ENCODE measurements at places on chromosomes 1 and 21.
A peak's percentile ranks its signal among the peaks of the same experiment; 100 is the strongest.

GRCh38 chr1:214076708-214077065, 88.9 kb downstream of the PROX1 start:
- no peak overlapping the region for H3K27ac ChIP-seq
- H3K36me3 ChIP-seq: no peaks in the 10 kb centered on the region
- DNase-seq: no peak
- no peaks in the 10 kb centered on the region for H3K4me1 ChIP-seq
- H3K27me3 ChIP-seq: no peaks in the 10 kb centered on the region

DNA sequence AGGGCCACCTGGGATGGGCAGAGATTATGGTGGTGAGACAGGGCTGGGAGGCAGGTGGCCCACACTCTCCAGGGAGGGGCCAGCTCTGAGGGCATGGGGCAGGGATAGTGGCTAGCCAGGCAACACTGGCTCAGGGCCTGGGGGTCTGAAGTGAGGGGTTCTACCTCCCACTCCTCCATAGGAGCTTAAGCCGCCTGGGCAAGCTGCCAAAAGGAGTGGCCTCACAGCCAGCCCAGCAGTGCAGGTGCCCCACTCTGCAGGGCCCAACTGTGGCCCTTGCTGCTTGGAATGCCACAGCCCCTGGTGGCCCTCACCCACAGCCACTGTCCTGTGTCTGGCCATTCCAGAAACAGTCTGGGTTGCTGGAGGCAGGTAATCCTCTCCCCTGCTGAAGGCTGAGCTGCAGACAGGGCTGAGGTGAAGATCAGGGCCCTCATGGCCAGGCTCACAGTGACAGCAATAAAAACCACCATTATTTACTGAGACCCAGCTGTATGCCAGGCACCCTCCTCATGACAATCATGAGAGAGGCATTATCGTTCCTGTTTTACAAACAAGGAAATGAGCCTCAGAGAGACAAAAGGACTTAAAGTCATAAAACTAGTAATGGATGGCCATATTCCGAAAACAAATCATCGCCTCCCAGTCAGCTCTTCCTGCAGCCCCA, 31.0 kb downstream of the KIF21B start:
- no peaks in the 10 kb centered on the region for H3K27me3 ChIP-seq
- no peak overlapping the region for H3K4me3 ChIP-seq
- peaks cover 31% of the 10 kb centered on the region for H3K36me3 ChIP-seq
- no peak for DNase-seq
- H3K27ac ChIP-seq: no peak overlapping the region

DNA sequence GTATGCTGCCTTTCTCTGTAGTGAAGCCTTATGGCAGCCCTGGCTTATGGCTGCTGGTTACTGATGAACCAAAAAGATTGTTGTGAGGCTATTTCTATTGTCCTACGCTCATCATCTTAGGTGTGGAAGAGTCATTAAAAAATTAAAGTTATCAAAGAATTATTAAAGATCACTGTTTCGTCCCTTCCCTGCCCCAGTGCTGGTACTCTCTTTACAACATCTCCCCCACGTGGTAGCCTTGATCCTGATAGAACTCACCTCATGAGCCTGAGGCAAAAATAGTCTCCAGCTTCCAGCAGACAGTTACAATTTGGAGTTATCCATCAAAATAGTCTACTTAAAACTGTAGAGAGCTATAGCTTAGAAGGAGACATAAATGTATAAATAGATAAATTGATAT, 201.5 kb downstream of the S1PR1 start:
- no peaks in the 10 kb centered on the region for H3K36me3 ChIP-seq
- no peak overlapping the region for H3K4me3 ChIP-seq
- H3K27ac ChIP-seq: no peak overlapping the region
- H3K4me1 ChIP-seq: no peaks in the 10 kb centered on the region
- no peaks in the 10 kb centered on the region for H3K27me3 ChIP-seq

DNA sequence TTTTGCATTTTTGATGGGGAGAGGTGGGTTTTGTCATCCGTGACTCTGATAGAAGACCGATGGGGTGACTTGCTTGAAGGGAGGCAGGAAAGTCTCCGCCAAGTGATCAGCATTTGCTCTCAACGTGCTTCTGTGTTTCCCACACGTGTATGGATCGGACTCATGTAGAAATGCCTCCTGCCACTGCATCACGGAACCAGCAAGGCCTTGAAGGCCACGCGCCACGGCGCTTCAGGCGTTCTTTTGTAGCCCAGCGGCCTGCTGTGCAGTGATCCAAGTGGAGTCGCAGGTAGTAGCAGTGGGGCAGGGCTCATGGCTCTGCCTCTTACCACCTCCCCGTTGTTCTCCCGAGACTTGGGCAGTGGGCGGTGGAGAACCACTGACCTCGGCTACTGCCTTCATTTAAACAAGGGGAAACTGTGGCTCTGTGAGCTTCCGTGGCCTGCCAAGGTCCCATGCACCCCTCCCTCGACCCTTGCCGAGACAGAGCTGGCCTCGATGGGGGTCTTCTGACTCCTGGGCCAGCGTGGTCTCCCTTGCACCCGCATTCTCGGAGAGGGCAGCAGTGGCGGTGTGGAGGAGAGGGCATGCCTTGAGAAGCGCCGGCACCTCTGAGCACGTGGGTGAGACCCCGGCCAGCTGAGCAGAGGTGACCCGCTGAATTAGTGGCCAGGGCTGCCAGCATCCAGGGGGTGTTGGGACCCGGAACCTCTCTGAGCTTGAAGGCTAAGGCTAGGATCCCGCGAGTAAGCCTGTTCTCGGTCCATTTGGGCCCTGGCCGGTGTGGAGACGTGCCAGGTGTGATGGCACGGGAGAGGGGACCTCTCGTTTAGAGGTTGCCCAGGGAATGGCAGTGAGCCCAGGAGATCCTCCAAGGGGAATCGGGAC, 46.1 kb upstream of the ABCG1 start:
- H3K36me3 ChIP-seq: no peaks in the 10 kb centered on the region
- no peaks in the 10 kb centered on the region for H3K27me3 ChIP-seq
- no peak for DNase-seq
- H3K4me3 ChIP-seq: no peak overlapping the region

- no peaks in the 10 kb centered on the region for H3K36me3 ChIP-seq
- H3K4me3 ChIP-seq: no peak overlapping the region
- no peak overlapping the region for H3K27ac ChIP-seq
- no peak for DNase-seq
- no peaks in the 10 kb centered on the region for H3K27me3 ChIP-seq
- H3K4me1 ChIP-seq: peaks cover 37% of the 10 kb centered on the region
Observed at GRCh38 chr1:64488862-64489261, 18.9 kb downstream of the CACHD1 start.

DNA sequence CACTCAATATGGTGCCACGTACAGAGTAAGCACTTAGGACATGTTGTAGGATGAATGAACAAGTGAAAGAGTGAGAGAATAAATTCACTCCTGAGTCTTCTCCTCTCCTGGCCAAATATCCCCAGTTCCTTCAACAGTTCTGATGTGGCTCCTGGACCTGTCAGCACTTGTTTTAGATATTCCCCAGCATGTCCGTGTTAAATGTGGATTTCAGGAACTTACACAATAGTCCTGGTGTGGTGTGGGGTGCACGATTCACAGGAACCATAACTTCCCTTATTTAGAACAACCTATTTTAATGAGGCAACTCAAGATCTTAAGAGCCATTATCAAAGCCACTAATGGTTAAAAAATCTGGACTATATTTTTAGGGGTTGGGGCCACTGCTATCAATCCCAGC, 39.0 kb upstream of the MYSM1 start:
- H3K27ac ChIP-seq: no peak overlapping the region
- H3K4me1 ChIP-seq: no peaks in the 10 kb centered on the region
- H3K27me3 ChIP-seq: no peaks in the 10 kb centered on the region
- DNase-seq: no peak

DNA sequence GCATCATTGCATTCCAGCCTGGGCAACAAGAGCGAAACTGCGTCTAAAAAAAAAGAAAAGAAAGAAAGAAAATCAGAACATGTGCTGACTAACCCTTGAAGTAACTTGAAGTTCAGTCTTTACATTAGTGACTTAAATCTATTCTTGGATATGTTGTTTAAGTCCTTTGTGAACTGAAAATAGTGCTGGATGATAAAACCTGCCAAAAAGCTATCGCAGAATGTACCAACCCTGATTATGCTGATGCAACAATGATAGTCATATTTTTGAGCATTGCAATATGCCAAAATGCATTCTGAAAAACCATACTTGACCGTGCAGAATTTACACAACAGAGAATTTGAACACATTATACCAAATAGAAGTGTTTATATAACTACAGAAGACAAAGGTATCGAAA, 30.7 kb downstream of the SHISAL2A start:
- peaks cover 26% of the 10 kb centered on the region for H3K4me1 ChIP-seq
- no peaks in the 10 kb centered on the region for H3K36me3 ChIP-seq
- no peaks in the 10 kb centered on the region for H3K27me3 ChIP-seq
- DNase-seq: no peak
- H3K27ac ChIP-seq: no peak overlapping the region

- DNase-seq: no peak
- no peaks in the 10 kb centered on the region for H3K4me1 ChIP-seq
- H3K27me3 ChIP-seq: no peaks in the 10 kb centered on the region
- H3K27ac ChIP-seq: no peak overlapping the region
Observed at GRCh38 chr1:166695115-166695514, 144.2 kb upstream of the POGK start.

GRCh38 chr1:96060621-96061020, 661.0 kb upstream of the PTBP2 start:
- DNase-seq: no peak
- H3K36me3 ChIP-seq: no peaks in the 10 kb centered on the region
- no peak overlapping the region for H3K4me3 ChIP-seq
- peaks cover 5% of the 10 kb centered on the region for H3K4me1 ChIP-seq

- no peak overlapping the region for H3K4me3 ChIP-seq
- DNase-seq: no peak
- no peak overlapping the region for H3K27ac ChIP-seq
Observed at GRCh38 chr1:19765623-19766022, 34.1 kb downstream of the TMCO4 start.

- no peak for DNase-seq
- no peak overlapping the region for H3K27ac ChIP-seq
- H3K4me1 ChIP-seq: no peaks in the 10 kb centered on the region
- H3K4me3 ChIP-seq: no peak overlapping the region
- H3K27me3 ChIP-seq: no peaks in the 10 kb centered on the region
Observed at GRCh38 chr1:248127653-248128052, 17.3 kb upstream of the OR2M5 start.

- peaks cover 7% of the 10 kb centered on the region for H3K4me1 ChIP-seq
- H3K4me3 ChIP-seq: no peak overlapping the region
- H3K27ac ChIP-seq: no peak overlapping the region
- H3K27me3 ChIP-seq: no peaks in the 10 kb centered on the region
Observed at GRCh38 chr1:53390736-53391135, 62.9 kb upstream of the LRP8 start.

DNA sequence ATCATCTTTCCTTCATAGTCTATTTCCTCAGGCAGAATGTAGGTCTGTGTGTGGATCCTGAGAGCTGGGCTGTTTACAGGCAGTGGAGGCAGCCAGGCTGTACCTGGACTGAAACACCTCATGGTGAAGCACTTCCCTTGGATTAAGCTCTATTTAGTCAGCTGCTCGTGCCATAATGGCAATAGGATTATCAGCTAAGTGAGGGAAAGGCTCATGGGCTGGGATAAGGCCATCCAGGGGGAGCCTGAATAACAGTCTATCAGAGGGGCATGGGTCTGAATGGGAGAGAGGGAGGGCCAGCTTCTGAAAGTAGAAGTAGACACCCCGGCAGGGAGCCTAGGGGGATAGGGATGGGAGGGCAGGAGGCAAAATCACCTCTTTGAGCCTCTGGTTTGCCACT, 8.3 kb downstream of the RNASEL start:
- no peak overlapping the region for H3K27ac ChIP-seq
- H3K4me3 ChIP-seq: no peak overlapping the region
- H3K36me3 ChIP-seq: no peaks in the 10 kb centered on the region
- H3K27me3 ChIP-seq: no peaks in the 10 kb centered on the region
- no peaks in the 10 kb centered on the region for H3K4me1 ChIP-seq

GRCh38 chr1:76494807-76495206, 372.5 kb upstream of the ST6GALNAC5 start:
- H3K4me3 ChIP-seq: no peak overlapping the region
- no peaks in the 10 kb centered on the region for H3K27me3 ChIP-seq
- H3K36me3 ChIP-seq: no peaks in the 10 kb centered on the region
- H3K27ac ChIP-seq: no peak overlapping the region
- DNase-seq: no peak
- peaks cover 6% of the 10 kb centered on the region for H3K4me1 ChIP-seq

GRCh38 chr1:68384321-68384813, 65.4 kb downstream of the RPE65 start:
- no peaks in the 10 kb centered on the region for H3K4me1 ChIP-seq
- DNase-seq: peak; percentile 10
- H3K4me3 ChIP-seq: no peak overlapping the region
- no peaks in the 10 kb centered on the region for H3K27me3 ChIP-seq
- H3K27ac ChIP-seq: no peak overlapping the region
- no peaks in the 10 kb centered on the region for H3K36me3 ChIP-seq

GRCh38 chr1:54987919-54988705, 7.7 kb downstream of the TMEM61 start:
- DNase-seq: no peak
- H3K27me3 ChIP-seq: no peaks in the 10 kb centered on the region
- H3K36me3 ChIP-seq: no peaks in the 10 kb centered on the region
- H3K27ac ChIP-seq: no peak overlapping the region
- no peak overlapping the region for H3K4me3 ChIP-seq

DNA sequence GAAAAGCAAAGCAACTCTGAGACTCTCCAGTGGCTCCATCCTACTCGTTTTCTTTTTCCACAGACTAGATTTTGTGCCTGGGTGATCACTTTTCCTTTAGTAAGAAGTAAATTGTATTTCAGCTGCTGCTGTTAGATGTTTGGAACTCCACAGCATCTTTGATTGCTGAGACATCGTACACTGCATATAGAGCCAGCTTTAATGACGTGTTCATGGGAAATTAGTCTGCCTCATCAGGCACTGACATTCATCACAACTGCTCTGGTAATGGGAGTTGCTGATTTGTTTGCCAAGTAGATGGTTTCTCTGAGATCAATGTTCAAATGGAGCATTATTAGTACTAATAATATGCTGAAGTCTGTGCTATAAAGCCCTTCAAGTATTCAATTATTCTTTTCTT, 573.8 kb upstream of the NR5A2 start:
- no peak overlapping the region for H3K4me3 ChIP-seq
- H3K27ac ChIP-seq: no peak overlapping the region
- no peaks in the 10 kb centered on the region for H3K4me1 ChIP-seq
- H3K36me3 ChIP-seq: no peaks in the 10 kb centered on the region
- no peak for DNase-seq

GRCh38 chr21:17796037-17796403, 23.1 kb downstream of the C21orf91 start:
- H3K36me3 ChIP-seq: peaks cover 2% of the 10 kb centered on the region
- no peaks in the 10 kb centered on the region for H3K4me1 ChIP-seq
- H3K27ac ChIP-seq: no peak overlapping the region
- no peak for DNase-seq
- H3K27me3 ChIP-seq: no peaks in the 10 kb centered on the region

DNA sequence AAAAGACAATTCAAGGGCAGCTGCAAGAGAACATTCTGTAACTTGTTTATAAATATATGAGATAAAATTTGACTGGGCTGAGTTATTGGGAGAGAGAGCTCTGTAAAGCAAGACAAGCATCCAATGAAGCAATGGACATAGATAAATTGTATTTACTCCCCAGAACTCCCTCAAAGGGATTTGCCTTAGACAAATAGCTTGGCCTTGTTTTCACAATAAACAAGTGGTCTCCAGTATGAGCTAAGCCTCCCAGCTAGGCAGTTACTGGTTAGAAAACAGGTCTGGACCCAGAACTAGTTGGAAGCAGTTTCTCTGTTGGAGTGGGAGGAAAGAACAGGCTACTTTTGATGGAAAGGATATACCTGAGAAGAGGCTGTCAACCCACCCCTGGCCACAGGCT, 25.2 kb upstream of the SUCO start:
- no peak for DNase-seq
- H3K4me1 ChIP-seq: no peaks in the 10 kb centered on the region
